ENCODE measurements at places on chromosomes 1 and 21.

GRCh38 chr21:37944496-37944895 is 28.2 kb upstream of the KCNJ6 start:
- DNase-seq = no peak

GRCh38 chr21:16117851-16118590 is 388.2 kb downstream of the USP25 start:
- DNase-seq = no peak

GRCh38 chr1:98700228-98700627 is 38.7 kb downstream of the SNX7 start:
- no peak for DNase-seq

DNA sequence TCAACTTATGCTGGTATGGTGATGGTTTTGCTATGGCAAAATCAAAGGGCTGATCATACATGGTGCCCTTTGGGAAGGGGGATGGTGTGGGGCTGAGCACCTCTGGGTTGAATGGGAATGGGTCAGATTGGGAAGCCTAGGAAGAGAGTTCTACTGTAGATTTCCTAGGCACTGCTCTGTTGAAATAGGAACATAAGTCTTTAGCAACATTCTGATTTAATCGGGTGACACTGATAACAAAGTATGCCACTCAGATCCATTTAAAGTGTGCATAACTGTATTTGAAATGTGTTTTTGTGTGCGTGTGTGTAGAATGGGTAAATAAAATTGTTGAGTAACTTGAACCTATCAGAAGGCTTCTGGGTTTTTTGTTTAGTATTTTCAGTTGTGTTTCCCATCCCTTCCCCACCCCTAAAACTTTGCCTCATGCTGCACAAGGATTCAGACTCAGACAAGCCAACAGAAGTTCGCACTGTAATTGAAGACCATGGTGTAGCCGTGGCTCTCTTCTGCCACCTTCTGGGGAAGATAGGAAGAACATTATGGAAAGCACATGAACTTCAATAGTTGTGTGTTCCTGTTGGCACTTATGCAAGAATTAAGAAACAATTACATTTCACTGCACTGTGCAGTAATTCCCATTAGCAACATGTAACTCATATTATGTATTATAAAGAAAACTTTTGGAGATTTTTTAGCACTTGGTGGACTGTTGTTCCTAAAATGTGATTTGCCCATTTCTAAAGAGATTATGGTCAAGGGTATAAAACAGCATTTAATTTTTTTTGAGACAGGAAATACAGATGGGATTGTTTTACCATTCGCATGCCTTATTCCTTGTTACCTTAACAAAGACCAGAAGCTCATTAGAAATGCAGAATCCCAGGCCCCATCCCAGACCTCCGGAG is 10.9 kb upstream of the C4BPB start:
- peak; percentile 54 for DNase-seq

DNA sequence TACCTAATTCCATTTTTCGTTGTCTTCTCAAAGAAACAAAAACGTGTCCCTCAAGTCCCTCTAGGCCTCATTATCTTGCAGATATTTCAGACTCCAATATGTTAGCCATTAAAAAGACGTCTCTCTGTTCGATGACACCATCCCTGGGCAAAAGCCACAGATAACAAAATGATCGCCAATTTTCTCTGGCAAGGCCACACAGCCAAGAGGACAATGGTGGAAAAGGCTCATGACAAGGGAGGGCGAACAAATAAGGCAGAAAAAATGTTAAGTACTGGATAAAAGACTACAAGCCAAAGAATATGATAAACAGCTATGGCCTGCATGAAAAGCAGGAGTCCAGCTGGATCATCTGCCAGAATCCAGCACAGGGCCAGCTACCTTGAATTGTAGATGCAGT is 82.9 kb downstream of the TBX15 start:
- no peak for DNase-seq

DNA sequence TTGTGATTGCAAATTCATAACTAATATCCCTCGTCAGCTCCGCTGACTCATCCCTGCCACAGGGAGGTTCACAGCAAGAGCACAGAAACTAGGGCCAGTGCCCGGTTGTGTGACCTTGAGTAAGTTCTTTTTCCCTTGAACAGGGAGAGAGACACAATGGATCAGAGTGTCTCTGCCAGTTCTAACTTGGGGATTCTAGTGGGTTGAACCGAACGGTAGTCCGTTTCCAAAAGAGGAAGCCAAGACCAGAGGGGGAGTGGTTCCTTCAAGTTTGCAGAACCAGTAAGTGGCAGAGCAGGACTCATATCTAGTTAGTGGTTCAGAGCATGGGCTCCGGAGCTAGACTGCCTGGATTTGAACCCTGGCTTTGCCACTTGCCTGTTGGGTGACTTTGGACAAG is 4.9 kb upstream of the SHISA4 start:
- no peak for DNase-seq

GRCh38 chr1:20724364-20725188 is 6.8 kb upstream of the KIF17 start:
- DNase-seq = no peak

DNA sequence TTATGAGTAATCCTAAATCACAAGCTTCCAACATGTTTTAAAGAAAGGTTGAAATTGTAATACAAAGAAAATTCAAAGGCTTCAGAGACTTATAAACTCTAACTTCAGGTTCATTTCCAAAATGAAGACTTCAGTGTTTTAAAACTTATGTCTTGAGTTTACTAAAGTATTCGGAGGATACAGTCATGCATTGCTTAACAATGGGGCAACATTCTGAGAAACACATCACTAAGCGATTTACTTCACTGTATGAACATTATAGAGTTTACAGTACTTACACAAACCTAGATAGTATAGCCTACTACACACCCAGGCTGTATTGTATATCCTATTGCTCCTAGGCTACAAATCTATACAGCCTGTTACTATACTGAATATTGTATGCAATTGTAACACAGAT is 38.3 kb downstream of the CEP170 start:
- no peak for DNase-seq

DNA sequence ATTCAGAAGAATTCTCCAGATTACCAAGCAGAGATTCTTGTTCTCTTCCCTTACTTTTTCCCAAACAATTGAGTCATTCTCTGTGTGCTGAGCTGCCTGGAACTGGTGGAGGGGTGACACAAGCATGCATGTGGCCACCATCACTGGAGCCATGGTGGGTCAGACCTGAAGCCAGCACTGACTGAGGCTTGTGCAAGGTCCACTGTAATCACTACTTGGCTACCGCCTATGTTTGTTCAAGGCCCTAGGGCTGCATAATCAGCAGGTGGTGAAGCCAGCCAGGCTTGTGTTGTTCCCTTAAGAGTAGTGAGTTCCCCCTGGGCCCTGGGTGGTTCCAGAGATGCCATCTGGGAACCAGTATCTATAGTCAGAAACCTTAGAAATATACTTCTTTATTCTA is 183.8 kb downstream of the DNAH14 start:
- no peak for DNase-seq

DNA sequence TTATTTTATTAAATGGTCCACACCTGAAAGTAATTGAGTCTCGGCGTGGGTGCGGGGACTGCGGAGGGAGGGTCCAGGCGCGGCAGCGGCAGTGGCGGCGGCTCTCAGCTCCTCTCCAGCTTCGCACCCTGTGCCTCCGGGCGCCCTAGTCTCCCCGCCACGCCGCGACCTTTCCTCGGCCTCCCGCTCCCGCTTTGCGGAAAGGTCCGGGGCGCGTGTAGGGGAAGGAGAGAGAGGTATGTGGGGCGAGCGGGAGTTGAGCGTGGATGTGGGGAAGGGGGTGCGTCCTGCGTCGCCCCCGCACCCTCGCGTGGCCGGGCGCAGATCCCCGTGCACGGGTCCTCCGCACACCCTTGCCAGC is 13.4 kb upstream of the ALX3 start:
- DNase-seq = no peak

- no peak for DNase-seq
Measured at GRCh38 chr1:51525295-51525694, 6.2 kb upstream of the EPS15 start.

DNA sequence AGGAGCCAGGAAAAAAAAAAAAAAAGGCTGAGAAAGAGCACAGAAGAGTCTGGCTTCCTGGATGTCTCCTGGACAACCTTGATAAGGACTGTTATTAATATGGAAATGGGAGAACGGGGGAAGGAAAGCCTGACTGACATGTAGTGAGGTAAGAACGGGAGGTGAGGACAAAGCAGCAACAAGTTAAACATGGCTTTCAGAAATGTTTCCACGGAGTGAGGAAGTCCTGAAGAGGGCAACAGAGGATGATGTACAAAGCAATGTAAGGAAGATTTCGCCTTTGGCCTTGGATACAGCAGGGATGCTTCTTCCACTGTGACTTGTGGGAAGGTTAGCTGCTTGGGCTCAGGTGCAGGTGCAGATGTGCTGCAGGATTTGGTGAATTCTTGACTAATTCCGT is 11.9 kb upstream of the NIBAN1 start:
- DNase-seq = no peak

GRCh38 chr1:94554580-94554979 is 13.0 kb upstream of the F3 start:
- DNase-seq = no peak

DNA sequence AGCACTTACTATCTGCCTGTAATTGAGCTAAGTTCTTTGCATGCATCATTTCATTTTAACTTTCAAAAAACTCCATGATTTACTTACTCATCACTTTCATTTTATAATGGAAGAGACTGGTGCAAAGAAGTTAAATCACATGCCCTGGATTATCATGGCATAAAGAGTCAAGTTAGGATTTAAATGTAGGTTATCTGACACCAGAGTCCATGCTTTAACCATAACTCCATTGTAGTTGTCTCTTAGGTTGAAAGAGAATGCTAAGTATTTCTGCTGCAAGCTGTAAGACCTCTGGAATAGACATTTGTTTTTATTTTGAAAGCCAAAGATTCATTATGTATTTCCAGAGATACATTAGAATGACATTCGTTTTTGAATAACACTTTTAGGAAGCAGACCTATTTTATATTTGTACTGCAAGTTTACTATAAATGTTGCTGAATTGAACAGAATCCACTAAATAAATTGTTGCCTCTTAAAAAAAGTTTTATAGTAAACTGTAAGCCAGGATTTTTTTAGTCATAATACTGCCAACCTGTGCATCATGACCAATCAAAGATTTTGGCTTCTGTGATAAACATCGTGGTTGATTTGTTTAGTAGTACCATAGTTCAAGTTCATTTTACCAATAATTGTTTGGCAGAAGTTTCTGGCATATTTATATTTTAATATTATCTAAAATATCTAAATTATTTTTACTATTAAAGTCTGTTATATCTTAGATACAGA is 26.1 kb downstream of the CFH start:
- DNase-seq = no peak

DNA sequence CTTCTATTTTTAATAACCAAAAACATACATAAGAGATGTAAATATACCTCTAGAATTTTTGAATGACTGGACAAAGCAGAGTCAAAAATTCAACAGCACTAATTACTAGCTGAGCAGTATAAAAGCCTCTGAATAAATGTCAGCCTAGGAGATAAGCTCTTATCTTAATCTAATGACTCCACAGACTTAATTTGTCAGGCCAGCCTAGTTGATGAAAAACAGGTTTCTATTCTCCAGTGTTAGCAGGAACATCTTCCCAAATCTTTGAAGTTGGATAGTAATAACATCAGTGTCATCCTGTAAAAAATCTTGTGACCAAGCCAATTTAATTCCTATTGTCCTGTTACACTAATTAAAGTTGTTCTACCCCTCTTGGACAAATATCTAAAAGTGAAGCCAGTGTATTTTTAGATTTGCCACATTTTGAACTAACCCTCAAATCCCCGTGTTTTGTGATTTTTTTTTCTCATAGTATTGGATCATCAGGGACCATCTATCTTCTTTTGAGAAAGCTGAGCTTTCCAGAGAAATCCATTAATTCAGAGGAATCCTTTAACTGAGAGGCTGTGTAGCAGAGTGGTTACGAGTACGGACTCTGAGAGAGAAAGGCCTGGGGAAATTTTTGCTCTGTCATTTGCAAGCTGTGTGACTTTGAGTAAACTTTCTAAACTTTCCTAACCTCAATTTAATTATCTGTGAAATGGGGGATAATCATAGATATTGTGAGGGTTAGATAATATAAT is 41.2 kb downstream of the LMO4 start:
- DNase-seq = no peak

- peak; percentile 7 for DNase-seq
Measured at GRCh38 chr1:150186789-150187559, 37.3 kb downstream of the PLEKHO1 start.

GRCh38 chr1:200354243-200354642 is 55.6 kb downstream of the ZNF281 start:
- DNase-seq = no peak

DNA sequence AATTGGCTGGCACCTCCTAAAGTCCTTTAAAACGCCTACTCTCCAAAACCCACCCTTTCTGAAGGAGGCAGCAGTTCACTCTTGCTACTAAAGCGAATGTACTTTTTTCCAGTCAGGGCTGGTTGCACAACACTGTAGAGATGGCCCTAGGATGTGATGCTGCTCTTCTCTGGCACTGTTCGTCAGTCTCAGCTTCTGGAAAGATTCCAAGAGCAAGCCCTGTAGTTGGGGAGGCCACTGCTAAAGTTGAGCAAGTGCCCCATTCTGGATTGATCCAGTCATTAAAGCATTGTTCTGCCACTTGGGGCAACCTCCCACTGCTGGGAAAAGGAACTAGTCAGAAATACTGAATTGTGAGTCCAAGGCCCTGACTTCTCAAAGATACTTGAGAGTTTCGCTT is 28.5 kb upstream of the KCNQ4 start:
- no peak for DNase-seq

GRCh38 chr1:1236176-1236763 is 4.2 kb downstream of the B3GALT6 start:
- no peak for DNase-seq

GRCh38 chr1:56719171-56719570 is 74.1 kb downstream of the PRKAA2 start:
- no peak for DNase-seq

GRCh38 chr1:192418552-192419285 is 101.9 kb downstream of the RGS21 start:
- no peak for DNase-seq

DNA sequence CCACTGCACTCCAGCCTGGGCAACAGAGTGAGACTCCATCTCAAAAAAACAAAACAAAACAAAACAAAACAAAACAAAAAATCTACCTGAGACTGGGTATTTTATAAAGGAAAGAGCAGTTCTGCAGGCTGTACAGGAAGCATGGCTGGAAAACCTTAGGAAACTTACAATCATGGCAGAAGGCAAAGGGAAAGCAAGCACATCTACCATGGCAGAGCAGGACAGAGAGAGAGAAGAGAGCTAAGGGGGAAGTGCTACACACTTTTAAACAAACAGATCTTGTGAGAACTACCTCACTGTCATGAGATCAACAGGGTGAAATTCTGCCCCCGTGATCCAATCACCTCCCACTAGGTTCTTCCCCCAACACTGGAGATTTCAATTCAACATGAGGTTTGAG is 198.3 kb upstream of the SAMSN1 start:
- DNase-seq = no peak
